ENCODE measurements at places on chromosomes 2 and 18.

DNA sequence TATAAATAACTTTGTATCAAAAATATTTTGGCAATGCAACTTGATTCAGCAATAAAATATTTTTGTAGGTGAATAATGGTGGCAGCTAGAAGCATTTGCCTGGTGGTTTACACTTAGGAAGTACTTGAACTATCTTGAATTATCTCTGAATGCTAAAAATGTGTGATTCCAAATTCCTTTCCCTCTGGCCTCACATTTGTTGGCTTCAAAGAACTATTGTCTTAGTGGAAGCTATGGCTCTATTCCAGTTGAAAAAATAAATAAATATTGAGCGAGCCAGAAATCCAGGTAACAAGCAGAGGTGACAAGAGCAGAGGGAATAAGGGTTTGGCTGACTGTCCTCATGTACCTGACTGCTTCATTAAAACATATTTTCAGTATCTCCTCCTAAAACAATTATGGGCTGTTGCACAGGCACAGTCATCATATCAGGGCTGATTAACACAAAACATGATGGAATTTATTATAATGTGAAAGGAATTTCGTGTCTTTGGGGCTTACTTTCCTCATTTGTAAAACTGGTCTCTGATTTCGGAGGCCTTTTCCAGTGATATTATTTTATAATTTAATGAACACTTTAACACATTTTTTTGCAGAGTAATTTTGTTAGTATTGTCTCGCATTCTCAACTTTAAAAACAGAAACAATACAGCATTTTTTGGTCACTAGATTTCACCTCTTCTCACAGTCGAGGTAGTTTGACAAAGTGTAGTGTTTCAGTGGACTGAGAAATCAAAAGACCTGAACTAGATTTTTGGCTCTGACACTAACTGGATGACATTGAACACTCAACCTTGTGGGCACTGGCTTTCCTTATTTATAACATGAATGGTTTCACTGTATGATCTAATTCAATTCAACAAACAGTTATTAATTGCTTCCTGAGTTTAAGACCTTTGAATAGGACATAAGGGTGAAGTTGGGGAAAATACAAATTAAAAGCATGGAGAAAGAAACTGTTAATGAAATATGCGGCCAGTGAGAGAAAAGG is 7.8 kb upstream of the CAVIN2 start:
- DNase-seq, result no peak

DNA sequence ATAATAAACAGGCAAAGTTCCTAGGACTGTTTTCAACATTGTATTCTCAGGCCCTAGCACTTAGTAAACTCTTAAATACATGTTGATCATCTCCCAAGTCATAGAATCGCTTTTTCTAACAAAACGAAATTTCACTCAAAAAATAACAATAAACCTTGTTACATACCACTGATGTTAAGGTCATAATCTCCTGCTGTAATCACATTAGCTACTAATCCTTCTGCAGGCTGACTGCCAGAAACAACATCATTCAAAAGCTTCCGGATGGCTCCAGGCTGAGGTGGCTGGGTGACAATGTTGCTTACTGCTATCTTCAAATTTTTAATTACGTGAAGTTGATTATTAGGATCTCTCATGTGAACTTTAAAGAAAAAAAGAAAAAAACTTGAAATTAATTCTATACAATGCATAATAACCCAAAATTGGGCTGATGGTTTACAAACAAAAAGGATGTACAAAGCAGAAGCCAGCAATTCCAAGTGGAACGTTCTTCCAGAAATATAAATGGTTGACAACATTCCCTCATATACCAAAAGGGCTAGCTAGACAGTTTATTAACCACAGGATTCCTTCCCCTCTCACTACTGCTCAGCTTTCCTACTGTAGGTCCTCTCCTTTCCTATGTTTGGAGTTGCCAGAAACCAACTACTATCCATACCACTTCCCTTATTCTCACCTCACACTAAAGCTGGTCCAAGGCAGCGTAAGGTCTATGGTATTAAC is 11.6 kb downstream of the TRAPPC8 start:
- no peak for DNase-seq

DNA sequence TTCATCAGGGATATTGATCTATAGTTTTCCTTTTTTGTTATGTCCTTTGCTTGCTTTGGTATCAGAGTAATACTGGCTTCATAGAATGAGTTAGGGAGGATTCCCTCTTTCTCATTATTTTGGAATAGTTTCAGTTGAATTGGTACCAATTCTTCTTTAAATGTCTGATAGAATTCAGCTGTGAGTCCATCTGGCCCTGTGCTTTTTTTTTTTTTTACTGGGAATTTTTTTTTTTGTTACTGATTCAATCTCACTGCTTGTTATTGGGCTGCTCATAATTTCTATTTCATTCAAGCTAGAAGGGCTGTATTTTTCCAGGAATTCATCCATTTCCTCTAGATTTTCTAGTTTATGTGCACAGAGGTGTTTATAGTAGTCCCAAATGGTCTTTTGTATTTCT is 103.9 kb downstream of the RND3 start:
- DNase-seq, result no peak

GRCh38 chr2:216677439-216678097 is 17.8 kb downstream of the IGFBP5 start:
- DNase-seq, result no peak

- no peak for DNase-seq
Measured at GRCh38 chr18:55268151-55268601, 308.9 kb upstream of the CCDC68 start.

- no peak for DNase-seq
Measured at GRCh38 chr18:59725142-59725541, 27.9 kb upstream of the CCBE1 start.

DNA sequence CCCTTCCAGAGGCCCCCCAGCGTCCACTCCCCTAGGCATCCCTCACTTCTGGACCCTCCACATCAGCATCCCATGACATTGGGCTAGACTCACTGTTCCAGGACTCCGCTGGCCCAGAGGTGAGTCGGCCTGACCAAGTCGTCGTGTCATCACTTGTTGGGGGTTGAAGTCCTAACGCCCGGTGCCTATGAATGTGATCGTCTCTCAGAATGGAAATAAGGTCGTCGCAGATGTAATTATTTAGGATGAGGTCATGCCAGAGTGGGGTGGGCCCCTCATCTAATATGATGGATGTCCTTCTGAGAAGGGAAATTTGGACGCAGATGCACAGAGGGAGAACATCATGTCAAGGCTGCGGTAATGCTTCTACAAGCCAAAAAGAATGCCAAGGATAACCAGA is 142.7 kb downstream of the AGAP1 start:
- no peak for DNase-seq

- no peak for DNase-seq
Measured at GRCh38 chr2:97766567-97766966, 53.2 kb downstream of the ZAP70 start.

DNA sequence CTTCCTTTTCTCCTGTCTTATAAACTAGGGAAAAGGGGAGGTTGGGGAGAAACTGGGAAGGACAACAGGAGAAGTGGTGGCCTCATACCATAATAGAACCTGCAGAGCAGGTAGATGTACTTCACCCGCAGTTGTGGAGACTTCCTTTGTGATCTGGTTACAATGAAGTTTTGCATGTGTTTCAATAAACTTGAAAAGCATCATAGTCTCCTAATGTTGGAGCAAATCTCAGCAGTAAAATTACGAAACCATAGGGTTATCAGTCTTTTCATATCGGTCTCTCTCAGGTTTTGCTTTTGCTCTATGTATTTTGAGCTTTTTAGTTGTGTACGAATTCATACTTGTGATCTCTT is 30.5 kb downstream of the ANO7 start:
- no peak for DNase-seq

Data from T-helper 1 cell (primary cell).